ENCODE measurements at places on chromosomes 6 and 20. TPM values are rescaled to one million over a fixed set of nuclear protein-coding genes. Genes with fewer than 3 reads are reported as not detected.

Gene BEND3
- 4.0 TPM for total RNA-seq

Gene ZNF341
- 7.4 TPM for total RNA-seq

Gene NMBR
- not detected for total RNA-seq

Gene HLA-G
- 3.2 TPM for total RNA-seq

Gene CDSN
- total RNA-seq, result not detected

Measured in T-helper 1 cell treated with Interleukin-12 subunit alpha and Interleukin-12 subunit beta and Interleukin-4 antibody, amounts not matched to agents 30 ng/mL and 1 ng/mL, for 36 hours (primary cell).